T-cell (primary cell): ENCODE measurements at places on chromosomes 5 and 9. TPM values are rescaled to one million over a fixed set of nuclear protein-coding genes. Genes with fewer than 3 reads are reported as not detected.

GRCh38 chr5:169336242-169336641, 35.3 kb upstream of the SLIT3 start:
- H3K36me3 ChIP-seq: no peaks in the 10 kb centered on the region
- H3K4me3 ChIP-seq: no peak overlapping the region
- no peaks in the 10 kb centered on the region for H3K27me3 ChIP-seq

The MSANTD3 gene
- 15.3 TPM for total RNA-seq

The PDGFRB gene
- 1.8 TPM for total RNA-seq

DNA sequence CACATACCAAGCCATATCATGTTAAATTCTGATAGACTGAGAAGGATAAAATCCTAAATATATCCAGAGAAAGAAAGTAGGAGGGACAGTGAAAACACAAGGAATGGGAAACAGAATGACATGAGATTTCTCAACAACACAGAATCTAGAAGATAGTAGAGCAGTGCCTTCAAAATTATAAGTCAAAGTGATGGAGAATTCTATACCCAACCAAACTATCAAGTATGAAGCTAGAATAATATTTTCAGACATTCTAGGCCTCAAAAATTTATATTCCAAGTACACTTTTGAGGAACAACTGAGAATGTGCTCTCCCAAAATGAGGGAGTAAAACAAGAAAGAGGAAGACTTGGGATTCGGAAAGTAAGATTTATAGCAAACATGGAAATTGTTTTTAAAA, 10.9 kb upstream of the TTLL11 start:
- H3K27me3 ChIP-seq: peaks cover 19% of the 10 kb centered on the region
- DNase-seq: no peak
- no peaks in the 10 kb centered on the region for H3K36me3 ChIP-seq
- H3K4me1 ChIP-seq: peaks cover 5% of the 10 kb centered on the region
- H3K4me3 ChIP-seq: no peak overlapping the region

GRCh38 chr9:121299467-121300282, 31.7 kb downstream of the GSN start:
- peak overlapping the region; percentile 21 for H3K4me3 ChIP-seq
- peaks cover 3% of the 10 kb centered on the region for H3K4me1 ChIP-seq
- H3K27ac ChIP-seq: no peak overlapping the region
- no peak for DNase-seq

The TLX3 gene
- not detected for total RNA-seq

DNA sequence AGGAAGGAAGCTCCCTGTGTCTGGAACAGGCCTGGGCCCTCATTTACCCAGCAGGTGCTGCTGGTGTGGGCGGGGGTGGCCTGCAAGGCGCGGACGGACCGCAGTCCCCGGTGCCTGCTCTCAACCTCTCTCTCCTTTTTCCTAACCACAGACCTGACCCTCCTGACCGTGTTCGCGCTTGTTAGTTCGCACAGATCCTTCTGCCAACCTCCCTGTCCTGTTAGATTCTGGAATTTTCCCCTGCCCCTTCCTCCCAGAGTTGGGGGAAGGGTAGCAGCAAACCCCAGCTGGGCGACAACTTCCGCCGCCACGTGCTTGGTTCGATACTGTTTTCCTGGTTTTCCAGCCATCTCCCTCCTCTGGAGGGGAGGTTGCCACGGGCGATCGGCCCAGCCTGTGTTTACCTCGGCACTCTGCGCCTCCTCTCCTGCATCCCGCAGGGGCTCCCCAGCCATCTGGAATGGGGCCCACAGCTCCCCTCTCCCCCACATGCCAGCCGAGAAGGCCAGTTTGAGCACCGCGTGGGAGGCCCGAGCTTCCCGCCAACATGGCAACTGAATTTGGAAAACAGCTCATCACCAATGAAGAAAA, 70.8 kb upstream of the UNC5A start:
- no peaks in the 10 kb centered on the region for H3K36me3 ChIP-seq
- no peak for DNase-seq
- no peak overlapping the region for H3K27ac ChIP-seq

The ZNF483 gene
- 14.9 TPM for total RNA-seq

The HSD17B3 gene
- 0.88 TPM for total RNA-seq

DNA sequence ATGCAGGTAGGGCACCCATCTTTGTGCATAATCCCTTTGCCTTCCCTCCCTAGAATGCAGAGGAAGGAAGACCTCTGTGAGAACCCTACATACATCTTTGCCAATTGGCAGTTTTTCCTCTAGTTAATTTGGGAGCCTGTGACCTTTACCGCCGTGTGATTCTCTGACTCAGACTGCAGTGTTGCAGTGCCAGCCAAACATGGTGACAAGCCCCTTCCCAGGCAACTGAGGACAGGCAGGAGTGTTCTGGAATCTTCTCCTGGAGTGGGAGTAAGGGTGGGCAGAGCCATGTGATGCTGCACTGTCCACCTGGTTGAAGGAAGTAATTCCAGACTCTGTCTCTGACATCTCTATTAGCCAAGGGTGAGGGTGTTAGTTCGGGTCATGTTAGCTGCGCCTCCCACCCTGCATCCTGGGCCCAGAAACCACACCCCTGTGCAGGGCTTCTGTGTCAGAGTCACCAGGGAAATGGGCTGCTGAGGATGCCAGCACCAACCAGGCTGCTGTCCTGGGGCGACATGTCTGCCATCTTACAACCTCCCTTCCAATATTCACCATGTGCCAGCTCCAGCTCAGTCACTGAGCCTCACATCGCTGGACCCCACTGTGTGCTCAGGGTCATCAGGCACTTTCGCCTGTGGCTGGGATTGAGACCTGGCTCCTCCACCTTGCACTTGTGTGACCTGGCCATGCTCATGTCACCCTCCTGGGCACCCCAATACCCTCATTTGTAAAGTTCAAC, 21.8 kb downstream of the KCNIP1 start:
- no peak overlapping the region for H3K27ac ChIP-seq
- no peak for DNase-seq
- peaks cover 21% of the 10 kb centered on the region for H3K27me3 ChIP-seq
- no peaks in the 10 kb centered on the region for H3K36me3 ChIP-seq
- H3K4me1 ChIP-seq: no peaks in the 10 kb centered on the region
- H3K4me3 ChIP-seq: no peak overlapping the region

DNA sequence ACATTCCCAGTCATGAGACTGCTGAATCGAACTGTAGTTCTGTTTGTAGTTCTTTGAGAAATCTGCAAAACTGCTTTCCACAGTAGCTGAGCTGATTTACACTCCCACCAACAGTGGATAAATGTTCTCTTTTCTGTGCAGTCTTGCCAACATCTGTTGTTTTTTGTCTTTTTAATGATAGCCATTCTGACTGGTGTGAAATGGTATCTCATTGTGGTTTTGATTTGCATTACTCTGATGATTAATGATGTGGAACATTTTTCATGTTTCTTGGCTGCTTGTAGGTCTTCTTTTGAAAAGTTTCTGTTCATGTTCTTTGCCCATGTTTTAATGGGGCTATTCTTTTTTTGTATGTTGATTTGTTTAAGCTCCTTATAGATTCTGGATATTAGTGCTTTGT, 187.3 kb upstream of the TLE4 start:
- no peaks in the 10 kb centered on the region for H3K36me3 ChIP-seq
- H3K27ac ChIP-seq: no peak overlapping the region
- H3K4me3 ChIP-seq: no peak overlapping the region
- H3K4me1 ChIP-seq: no peaks in the 10 kb centered on the region

DNA sequence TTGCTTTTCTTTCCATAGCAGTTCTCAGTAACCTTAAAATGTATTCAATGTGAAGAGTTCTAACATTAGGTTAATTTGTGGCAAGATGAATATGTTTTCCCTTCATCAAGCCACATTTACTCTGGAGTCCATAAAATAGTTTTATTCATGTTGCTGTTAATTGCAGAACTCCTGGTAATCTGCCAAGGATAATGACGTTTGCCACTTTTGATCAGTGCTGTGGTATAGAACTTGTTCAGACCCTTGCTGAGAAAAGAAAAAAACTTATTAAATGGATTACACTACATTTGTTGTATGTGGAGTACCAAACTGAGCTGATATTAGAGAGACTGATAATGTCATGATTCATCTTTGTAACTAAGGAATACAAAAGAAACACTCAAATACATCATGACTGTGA, 212.4 kb upstream of the DMAC1 start:
- peaks cover 2% of the 10 kb centered on the region for H3K27me3 ChIP-seq
- no peak for DNase-seq

- H3K4me3 ChIP-seq: no peak overlapping the region
- H3K27me3 ChIP-seq: no peaks in the 10 kb centered on the region
- H3K27ac ChIP-seq: no peak overlapping the region
- H3K4me1 ChIP-seq: no peaks in the 10 kb centered on the region
- no peaks in the 10 kb centered on the region for H3K36me3 ChIP-seq
- DNase-seq: no peak
These were observed 33.4 kb upstream of the TRAF1 start for GRCh38 chr9:120960001-120960400.

The DNM1 gene
- 2.8 TPM for total RNA-seq

The PCDHA1 gene
- not detected for total RNA-seq

DNA sequence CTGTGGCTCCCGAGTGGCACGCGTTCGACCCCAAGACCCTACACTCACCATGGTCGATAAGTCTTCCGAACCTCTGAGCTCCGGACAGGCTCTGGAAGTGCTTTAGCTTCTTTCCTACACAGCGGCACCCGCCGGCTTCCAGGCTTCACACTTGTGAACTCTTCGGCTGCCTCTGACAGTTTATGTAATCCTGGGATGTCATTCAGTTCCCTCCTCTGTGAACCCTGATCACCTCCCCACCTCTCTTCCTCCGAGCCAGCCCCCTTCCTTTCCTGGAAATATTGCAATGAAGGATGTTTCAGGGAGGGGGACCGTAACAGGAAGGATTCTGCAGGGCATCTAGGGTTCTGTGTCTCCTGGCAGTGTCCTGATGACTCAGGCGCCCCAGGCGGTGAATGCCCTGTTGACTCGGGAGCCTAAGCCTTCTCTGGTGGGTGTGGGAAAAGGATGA, at the start of gene CD14:
Gene CD14 (minus strand): TSS at position 155 of the 451 bp plus-strand sequence. CDS start 104 bp downstream, at position 51.
- DNase-seq: no peak
- peak within 1 kb of the TSS; percentile 63 for H3K4me3 ChIP-seq
- H3K36me3 ChIP-seq: no peaks in the 10 kb centered on the region
- H3K27ac ChIP-seq: peak within 1 kb of the TSS; percentile 10
- peaks cover 19% of the 10 kb centered on the region for H3K4me1 ChIP-seq

The FOXI1 gene
- total RNA-seq: 0.35 TPM

- DNase-seq: no peak
- no peak overlapping the region for H3K4me3 ChIP-seq
- no peaks in the 10 kb centered on the region for H3K4me1 ChIP-seq
- H3K27me3 ChIP-seq: no peaks in the 10 kb centered on the region
- H3K36me3 ChIP-seq: peaks cover 39% of the 10 kb centered on the region
- no peak overlapping the region for H3K27ac ChIP-seq
These were observed 5.4 kb downstream of the NNT start for GRCh38 chr5:43608406-43608805.

DNA sequence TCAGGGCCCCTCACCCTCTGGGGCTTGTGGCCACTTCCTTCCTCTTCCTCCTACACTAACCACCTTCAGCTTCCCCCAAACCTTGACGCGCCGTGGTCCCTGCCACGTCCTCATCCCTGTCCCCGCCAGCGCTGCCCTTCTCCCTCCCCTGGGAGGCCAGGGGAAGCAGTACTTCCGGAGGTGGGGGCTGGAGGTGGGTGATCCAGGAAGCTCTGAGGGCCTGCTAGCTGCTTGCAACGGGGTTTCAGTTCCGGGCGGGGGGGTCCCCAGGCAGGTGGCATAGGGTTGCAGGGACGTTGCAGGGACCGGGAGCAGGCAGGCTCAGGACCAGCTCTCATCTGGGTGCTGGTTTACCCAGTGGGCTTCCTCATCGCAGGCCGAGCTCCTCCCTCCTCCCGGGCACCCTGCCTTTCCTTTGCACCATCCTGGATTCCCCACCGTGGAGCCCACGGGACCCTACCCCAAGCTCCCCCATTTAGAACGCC, 70.0 kb downstream of the RXRA start:
- peak overlapping the region; percentile 87 for H3K27ac ChIP-seq
- no peaks in the 10 kb centered on the region for H3K27me3 ChIP-seq
- peak overlapping the region; percentile 63 for H3K4me3 ChIP-seq
- peaks cover 71% of the 10 kb centered on the region for H3K4me1 ChIP-seq
- DNase-seq: peak; percentile 33
- H3K36me3 ChIP-seq: no peaks in the 10 kb centered on the region

DNA sequence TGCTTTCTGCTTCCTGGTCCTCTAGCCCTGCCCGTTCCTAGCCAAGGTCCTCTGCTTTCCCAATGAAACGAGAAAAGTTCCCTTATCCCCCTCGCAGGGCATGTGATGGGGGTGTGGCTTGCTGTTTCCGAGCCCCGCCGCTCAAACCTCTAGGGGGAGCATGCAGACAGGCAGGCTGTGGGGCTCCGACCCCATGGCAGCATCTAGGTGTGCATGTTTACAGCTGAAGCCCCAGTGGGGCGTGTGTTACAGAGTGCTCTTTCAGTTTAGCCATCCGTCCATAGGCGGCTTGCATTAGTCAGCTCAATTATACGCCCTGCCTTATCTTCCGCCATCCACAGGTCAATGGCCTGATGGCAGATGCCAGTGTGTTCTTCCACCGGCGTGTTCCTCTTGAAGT, 48.3 kb upstream of the SPATA31E1 start:
- H3K27me3 ChIP-seq: no peaks in the 10 kb centered on the region
- no peak for DNase-seq
- H3K4me1 ChIP-seq: no peaks in the 10 kb centered on the region

The GPX8 gene
- total RNA-seq: not detected

The FBP2 gene
- not detected for total RNA-seq

- H3K4me3 ChIP-seq: no peak overlapping the region
- H3K4me1 ChIP-seq: peaks cover 74% of the 10 kb centered on the region
- H3K27ac ChIP-seq: no peak overlapping the region
- H3K27me3 ChIP-seq: no peaks in the 10 kb centered on the region
- peaks cover 2% of the 10 kb centered on the region for H3K36me3 ChIP-seq
These were observed 27.1 kb downstream of the LARP1 start for GRCh38 chr5:154782326-154782725.

GRCh38 chr5:8892926-8893325, 652.9 kb downstream of the SEMA5A start:
- DNase-seq: no peak
- H3K27me3 ChIP-seq: no peaks in the 10 kb centered on the region
- no peaks in the 10 kb centered on the region for H3K4me1 ChIP-seq
- H3K27ac ChIP-seq: no peak overlapping the region
- no peaks in the 10 kb centered on the region for H3K36me3 ChIP-seq

The CAMK2A gene
- total RNA-seq: not detected

The FOXD4L4 gene
- total RNA-seq: not detected

DNA sequence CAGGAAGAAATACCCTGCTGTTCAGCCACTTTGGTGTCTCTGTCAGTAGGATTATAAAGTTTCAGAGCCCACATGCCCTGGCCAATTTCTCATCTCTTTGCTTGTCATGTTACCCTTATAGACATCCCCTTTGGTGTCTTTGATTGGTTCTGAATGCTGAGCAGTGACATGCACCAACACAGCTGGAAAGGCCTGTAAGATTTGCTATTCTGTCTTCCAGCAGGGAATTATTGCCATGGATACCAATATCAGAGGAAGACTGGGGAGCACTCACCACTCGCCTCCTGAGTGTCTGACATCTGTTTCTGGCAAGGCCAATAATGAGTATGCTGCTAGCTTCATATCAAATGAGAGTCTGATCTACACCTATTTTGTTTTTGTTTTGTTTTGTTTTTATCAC, 34.4 kb downstream of the RAB3C start:
- no peaks in the 10 kb centered on the region for H3K27me3 ChIP-seq
- no peak for DNase-seq
- no peak overlapping the region for H3K27ac ChIP-seq
- no peak overlapping the region for H3K4me3 ChIP-seq
- H3K36me3 ChIP-seq: no peaks in the 10 kb centered on the region

The PCSK5 gene
- total RNA-seq: 24.1 TPM

The SH3RF2 gene
- 0.28 TPM for total RNA-seq

The ZBTB26 gene
- total RNA-seq: 7.3 TPM

GRCh38 chr5:168227001-168227400, 64.4 kb upstream of the WWC1 start:
- no peak overlapping the region for H3K4me3 ChIP-seq
- H3K27ac ChIP-seq: no peak overlapping the region
- peaks cover 5% of the 10 kb centered on the region for H3K27me3 ChIP-seq
- no peak for DNase-seq
- no peaks in the 10 kb centered on the region for H3K36me3 ChIP-seq
